NCI-H1694 (cell line): ENCODE measurements at places on chromosomes 11 and 22.

- DNase-seq: no peak
Measured at GRCh38 chr11:85599083-85599482, 28.1 kb downstream of the DLG2 start.

- DNase-seq: no peak
Measured at GRCh38 chr22:32661296-32661695, 140.2 kb upstream of the TIMP3 start.

GRCh38 chr11:106691807-106692365 lies 326.4 kb downstream of the GUCY1A2 start:
- no peak for DNase-seq

- DNase-seq: no peak
Measured at GRCh38 chr11:121214861-121215260, 77.7 kb upstream of the SC5D start.

- DNase-seq: no peak
Measured at GRCh38 chr11:76237000-76237649, 30.8 kb upstream of the WNT11 start.

- DNase-seq: no peak
Measured at GRCh38 chr22:37563153-37564081, 3.1 kb downstream of the CDC42EP1 start.

- no peak for DNase-seq
Measured at GRCh38 chr11:57483562-57483918, 23.2 kb downstream of the RTN4RL2 start.

DNA sequence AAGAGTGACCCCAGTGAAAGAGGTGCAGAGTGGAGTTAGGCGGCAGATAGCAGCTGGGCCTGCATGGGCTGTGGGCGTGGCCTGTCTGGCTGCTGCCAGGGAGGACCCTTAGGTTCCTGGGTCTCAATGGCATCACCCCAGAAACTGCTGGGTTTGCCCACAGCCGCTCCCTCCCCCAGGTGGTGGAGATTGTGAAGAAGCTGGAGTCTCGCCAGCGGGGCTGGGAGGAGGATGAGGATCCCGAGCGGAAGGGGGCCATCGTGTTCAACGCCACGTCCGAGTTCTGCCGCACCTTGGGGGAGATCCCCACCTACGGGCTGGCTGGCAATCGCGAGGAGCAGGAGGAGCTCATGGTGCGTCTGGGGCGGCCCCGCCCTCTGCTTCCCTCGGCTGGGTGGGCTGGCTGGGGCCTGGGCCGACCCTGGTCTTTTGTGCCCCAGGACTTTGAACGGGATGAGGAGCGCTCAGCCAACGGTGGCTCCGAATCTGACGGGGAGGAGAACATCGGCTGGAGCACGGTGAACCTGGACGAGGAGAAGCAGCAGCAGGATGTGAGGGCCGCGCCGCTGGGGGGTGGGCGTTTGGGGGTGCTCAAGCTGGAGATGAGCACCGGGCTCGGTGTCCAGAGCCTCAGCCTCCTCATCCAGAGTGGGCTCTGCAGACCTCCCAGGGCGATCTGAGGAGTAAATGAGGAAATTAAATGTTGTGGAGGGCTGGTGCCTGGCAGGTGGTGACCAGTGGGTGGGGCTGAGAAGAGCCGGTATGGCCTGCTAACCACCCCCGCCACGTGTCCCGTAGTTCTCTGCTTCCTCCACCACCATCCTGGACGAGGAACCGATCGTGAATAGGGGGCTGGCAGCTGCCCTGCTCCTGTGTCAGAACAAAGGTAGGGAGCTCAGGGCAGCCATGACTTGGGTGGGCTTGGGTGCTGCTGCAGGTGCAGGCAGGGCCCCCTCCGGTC lies 15.0 kb downstream of the SART1 start:
- no peak for DNase-seq

- DNase-seq: no peak
Measured at GRCh38 chr22:22689621-22690345, 45.4 kb downstream of the GGTLC2 start.

- DNase-seq: no peak
Measured at GRCh38 chr11:77876045-77876444, 55.1 kb downstream of the AAMDC start.

GRCh38 chr11:103714246-103714645 lies 322.2 kb upstream of the DDI1 start:
- no peak for DNase-seq

- no peak for DNase-seq
Measured at GRCh38 chr11:113311536-113311935, 2.8 kb upstream of the TTC12 start.

DNA sequence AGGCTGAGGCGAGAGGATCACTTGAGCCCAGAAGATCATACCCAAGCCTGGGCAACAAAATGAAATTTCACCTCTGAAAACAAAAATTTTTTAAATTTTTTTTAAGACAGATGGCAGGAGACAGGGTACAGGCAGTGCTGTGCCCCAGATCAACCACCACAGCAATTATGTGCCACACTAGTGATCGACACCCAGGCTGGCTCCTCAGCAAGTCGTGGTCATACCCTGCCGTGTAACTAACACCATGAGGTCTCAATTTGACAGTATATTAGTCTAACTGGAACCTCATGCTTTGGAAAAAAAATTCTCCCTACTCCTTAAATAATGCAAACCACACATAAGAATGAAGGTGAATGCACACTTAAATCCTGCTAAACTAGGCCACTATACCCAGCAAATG lies 8.3 kb downstream of the SF3A1 start:
- DNase-seq: no peak

GRCh38 chr11:1573903-1574237 lies 1.8 kb upstream of the DUSP8 start:
- no peak for DNase-seq

DNA sequence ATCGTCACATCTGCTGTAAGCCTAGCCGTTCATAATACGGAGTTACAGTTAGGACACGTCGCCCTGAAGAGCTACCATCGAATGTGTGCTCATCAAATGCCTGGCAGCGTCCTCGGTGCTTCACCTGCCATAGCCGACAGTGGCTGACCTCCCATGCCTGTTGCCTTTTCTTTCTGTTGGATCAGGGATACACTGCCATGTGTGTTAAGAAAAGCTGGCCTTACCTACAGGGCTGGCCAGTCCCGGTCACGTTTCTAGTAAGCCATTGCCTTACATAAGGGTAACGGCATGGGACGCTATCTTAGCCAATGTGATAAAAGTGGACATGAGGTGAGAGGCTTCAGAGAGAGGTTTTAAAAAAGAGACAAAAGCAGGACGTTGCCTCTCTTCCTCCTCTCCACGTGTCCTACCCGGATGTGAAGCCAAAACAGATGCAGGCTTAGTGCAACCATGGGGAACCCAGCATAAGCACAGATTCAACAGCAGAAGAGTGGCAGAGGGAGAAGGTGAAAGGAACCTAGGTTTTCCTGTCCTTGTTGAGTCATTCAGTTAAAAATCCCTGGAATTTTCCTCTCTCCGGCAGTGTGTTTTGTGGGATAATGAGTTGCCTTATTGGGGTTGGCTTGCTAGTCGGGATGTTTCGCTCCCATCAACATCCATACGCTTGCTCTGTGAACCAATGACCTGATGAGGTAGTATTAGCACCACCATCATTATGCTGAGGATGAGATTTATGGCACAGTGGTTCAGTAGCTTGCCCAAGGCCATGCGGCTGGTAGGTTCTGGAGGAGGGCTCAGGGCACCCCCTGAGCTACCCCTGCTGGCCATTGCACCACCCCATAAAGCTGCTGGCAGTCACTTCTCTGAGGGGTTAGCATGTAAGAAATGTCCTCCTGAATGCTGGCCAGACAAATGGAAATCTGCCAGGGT lies 67.4 kb upstream of the B3GAT1 start:
- no peak for DNase-seq

GRCh38 chr11:122779047-122779629 lies 59.2 kb upstream of the CRTAM start:
- no peak for DNase-seq

DNA sequence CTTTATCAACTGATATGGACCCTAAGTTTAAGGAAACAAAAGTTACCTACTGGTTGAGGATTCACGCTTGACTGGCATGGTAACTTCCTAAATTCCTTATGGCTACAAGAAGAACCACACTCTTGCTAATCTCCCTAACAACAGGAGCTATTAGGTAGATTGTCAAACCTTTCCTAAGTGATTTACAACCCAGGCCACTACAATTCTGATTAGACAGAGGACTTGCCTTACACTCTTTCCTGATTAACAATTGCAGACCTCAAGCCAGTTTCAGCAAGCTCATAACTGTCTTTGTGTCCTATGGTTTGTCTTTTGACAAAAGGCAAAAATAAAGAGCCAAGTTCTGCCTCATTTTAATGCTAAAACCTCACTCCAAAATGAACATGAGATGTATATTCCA lies 16.3 kb downstream of the OR52K2 start:
- no peak for DNase-seq

GRCh38 chr11:58726737-58727414 lies 4.9 kb downstream of the GLYAT start:
- DNase-seq: no peak

DNA sequence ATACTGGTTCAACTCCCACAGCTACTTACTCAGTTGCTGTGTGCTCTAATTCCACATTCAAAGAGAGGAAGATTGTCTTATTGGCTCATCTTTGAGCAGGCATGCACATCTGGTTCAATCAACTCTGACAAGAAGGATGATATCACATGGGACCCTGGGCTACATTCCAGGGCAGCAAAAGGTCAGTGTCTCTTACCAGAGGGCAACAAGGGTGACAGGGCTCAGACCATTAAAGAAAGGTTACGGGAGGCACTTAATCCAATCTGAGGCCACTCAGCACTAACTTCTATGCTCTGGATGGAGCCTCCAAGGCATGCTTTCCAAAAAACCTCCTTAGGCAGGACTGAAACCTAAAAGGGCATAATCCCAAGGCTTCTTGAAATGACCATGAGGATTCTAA lies 549.4 kb upstream of the API5 start:
- DNase-seq: no peak

DNA sequence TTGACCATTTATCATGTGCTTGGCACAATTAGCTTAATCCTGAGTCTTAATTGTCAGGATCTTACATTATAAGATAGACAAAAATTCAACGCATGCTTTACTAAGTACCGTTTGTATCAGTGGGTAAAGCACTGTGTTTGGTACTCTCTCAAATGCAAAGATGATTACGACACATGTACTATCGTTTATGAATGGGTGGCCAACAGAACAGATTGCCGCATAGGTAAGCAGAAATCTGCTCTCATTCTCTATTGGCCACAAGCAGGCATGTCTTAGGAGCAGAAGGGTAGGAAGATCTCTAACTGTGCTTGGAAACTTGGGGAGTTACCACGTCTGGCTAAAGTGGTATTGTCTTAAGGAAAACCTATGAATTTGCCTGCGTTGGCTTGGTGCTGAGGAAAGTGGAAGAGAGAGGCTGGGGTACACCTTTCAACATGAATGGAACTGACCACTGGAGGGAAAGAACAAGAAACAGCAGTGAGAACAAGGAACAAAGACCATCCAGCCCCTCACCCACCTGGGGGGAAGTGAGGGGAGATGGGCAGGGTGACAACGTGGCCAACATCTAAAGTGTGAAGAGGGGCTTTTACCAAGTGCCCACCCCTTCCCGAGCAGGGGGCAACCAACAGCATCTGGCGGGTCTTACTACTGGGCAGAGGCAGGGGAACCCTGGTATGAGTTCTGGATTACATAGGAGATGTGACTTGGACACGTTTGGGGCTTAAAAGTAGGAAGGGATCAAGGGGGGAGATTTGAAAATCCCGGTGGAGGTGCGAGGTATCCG lies 1.0 kb upstream of the TUBA8 start:
- no peak for DNase-seq

- DNase-seq: no peak
Measured at GRCh38 chr22:20218987-20219386, 49.1 kb downstream of the RTN4R start.

DNA sequence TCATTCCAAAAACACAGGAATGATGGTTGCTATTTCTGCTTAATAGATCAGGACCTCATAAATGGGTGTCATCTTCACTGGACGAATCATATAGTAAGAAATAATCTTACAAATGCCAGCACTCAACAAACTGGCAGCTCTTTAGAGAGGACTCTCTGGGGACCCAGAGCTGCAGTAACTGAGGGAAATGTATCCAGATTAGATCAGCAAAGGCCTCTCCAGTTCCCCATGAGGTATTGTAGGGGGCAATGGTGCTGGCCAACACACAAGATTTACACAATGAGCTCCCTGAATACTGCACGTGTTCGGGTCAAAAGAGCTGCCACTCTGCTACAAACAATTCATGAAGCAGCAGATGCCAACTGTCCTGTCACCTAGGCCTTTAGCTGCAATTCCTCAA lies 110.2 kb downstream of the RBFOX2 start:
- no peak for DNase-seq

DNA sequence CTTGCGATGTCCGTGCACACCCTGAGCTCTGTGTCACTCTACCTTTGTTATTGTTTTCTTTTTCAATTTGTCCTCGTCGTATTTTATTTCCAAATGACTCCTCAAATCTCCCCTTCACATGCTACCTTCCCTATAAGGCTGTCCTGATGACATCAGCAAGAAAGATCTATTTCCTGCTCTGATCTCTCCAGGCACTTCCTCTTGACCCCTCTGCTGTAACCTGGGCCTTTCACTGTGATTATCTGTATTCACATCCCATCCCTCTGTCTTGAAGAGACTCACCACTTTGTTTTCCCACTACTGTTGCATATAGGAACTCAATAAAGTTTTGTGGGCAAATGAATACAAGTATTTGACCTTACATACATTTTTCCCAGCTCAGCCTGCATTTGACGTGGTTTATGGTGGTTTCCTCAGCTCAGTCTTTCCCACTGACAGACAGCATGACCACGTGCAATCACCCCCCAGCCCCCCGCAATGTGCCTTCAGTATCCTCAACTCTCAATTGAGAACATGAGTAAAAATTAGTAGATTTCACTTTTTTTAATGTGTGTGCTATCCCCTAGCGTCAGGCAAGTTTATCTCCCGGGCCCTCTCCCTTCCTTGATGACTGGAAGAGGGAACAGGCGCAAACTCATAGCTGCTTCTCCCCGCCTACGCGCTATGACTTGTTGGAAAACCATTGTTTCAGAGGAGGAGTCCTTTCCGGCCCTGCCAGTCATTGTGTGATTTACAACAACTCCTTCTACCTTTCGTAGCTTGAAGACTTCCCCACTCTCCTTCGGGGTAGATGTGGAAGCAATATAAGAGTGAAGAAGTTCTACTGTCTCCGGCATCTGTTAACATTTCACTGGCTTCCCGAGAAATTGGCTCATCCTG lies 498.5 kb downstream of the NTM start:
- no peak for DNase-seq
